ENCODE measurements at places on chromosomes 7 and 10.

DNA sequence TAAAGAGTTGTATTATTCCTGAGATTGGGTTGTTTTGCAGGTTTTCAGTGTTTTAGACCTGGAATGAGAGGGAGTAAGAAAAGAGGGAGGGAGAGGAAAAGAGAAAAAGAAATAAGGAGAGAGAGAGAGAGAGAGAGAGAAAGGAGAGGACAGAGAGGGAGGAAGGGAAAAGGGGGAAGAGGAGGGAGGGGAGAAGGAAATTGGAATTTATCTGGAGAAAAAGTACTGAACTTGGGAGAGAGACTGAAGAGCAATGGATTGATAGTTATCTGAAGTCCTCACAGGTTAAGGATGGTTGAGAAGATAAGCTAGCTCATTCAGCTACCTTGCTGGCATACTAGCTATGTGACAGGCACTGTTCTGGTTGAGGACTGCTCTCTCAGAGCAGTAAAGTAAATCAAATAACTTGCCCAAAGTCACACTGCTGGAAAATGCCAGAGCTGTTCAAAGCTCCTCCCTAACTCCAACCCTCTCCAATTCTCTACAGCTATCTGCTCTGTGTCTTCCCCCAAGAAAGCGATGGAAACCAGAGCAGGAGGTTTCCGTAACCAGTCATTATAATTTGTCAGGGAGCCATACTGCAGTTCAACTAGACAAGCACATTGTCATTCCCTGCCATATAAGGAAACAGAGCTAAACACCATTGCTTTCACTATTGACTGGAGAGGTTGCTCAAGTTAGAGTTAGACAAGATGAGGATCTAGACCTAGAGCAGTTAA, 10.7 kb downstream of the CALD1 start:
- DNase-seq, result no peak

GRCh38 chr7:107824858-107825257, 21.8 kb upstream of the SLC26A3 start:
- no peak for DNase-seq

DNA sequence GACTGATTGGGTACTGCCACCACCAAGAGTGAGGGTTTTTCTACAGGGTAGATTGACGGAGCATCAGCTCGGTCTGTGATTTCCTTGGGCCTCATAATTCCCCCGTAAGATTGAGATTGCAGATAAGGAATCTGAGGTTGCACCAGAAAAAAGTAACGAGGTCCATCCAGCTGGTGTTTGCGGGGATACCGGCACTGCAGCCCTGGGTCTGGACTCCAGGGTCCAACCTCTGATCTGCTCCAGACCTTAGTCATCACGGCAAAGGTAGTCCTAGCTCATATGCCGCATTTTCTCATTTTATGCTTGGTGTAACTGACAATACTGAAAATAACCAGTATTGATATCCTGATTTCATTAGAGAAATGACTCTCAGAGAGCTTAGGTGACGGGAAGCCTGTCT, 3.9 kb downstream of the CARD11 start:
- DNase-seq, result no peak

DNA sequence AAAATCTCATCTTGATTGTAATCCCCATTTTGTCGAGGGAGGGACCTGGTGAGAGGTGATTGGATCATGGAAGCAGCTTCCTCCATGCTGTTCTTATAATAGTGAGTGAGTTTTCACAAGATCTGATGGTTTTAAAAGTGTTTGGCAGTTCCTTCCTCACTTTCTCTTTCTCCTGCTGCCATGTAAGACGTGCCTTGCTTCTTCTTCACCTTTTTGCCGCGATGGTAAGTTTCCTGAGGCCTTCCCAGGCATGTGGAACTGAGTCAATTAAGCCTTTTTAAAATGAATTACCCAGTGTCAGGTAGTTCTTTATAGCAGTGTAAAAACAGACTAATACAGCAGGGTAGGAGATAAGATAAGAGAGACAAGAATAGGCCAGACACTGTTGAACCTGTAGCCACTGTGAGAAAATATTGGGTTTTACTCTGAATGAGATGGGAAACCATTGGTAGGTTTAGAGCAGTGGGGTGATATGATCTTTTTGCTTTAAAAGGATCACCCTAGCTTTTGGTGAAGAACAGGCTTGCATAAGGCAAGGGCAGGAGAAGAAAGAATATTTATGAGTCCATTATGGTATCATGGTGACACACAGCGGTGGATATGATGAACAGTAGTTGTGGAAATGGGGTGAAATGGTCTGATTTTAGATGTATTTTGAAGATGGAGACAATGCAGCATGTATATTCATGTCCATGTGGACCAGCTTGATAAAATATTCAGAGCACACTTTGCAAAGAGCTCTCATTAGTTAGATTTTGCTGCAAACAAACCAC, 11.5 kb downstream of the OR6B1 start:
- no peak for DNase-seq

DNA sequence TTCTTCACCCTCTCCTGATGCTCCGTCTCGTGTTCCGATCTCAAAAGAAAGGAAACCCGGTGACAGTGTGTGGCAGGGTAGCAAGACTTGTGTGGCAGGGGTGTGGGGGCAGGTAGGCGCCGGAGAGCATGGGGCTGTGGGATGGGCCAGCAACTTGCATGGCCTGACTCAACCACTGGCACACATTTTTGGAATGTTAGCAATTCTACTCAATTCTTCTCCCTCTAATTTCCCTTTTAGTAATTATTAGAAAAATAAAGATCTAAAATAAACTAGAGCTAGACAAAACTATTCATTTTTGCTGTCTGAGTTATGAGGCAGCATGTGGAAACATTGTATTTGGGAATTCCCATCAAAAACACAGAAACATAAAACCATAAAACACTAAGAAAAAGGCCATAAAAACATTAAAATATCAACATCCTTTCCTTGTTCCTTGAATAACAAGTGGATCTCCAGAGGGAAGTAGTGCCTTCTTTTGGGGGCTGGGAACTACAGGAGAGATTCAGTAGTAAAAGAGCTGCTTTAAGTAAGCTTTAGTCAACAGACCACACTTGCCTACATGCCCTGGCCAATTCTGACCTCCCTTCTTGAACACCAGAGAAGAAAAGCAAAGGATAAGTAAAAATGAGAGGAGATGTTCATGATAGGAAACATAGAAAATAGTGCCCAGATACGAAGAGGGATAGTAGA, 21.8 kb downstream of the SEMA3C start:
- DNase-seq, result no peak

DNA sequence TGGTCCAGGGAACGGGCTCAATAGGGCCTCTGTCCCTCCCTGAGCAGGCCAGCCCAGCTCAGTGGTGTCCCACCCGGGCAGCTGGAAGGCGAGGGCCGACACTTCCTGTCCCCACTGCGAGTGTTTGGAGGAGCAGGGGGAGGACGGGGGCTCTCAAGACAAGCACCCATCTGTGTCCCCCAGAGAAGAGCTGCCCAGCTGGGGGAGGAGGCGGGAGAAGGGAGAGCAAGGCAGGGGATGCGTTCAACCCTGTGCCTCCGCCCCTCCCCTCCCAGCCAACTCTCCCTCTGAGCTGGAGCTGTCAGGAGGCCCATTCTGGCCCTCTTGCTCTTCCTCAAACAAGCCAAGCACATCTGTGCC, 35.7 kb downstream of the ZCCHC24 start:
- no peak for DNase-seq

GRCh38 chr10:101137271-101137670, 6.2 kb downstream of the TLX1 start:
- no peak for DNase-seq

DNA sequence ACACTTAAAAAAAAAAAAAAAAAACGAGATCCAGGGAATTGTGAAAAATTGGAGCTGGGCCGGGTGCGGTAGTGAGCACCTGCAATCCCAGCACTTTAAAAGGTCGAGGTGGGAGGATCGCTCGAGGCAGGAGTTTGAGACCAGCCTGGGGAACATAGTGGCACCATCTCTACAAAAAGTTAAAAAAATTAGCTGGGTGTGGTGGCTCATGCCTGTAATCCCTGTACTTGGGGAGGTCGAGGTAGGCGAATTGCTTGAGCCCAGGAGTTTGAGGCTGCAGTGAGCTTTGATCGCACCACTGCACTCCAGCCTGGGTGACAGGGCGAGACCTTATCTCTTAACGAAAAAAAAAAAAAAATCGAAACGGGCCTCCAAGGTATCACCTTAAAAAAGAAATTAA, 2.0 kb downstream of the CLDN4 start:
- no peak for DNase-seq

DNA sequence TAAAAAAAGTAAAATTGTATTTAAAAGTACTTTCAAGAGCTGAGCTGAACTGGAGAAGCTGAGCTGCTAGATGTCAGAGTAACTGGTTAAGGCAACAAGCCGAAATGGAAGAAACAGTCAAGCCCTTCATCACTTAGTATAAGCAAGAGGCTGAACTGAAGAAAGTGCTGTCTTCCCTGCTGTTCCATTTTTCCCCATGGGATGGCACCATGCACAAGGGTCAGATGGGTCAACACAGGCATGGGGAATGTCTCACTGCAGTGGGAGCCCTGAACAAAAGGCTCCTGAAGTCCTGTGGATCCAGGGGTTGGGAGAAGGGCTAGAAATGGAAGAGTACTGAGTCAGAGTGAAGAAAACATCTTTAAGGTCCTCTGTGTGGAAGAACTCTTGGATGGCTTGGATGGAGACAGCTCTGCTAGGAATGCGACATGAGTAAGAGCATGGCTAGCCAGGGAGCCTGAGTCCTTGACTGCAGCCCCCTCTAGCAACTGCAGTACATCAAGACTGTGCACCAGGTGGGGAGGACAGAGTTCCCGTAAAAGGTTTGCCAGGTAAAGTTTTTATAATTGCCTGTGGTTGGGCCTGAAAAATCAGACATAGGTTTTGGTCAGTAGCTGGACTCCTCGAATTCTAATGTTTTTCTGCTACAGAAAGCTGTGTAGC, 348.3 kb downstream of the GPR158 start:
- DNase-seq, result peak; percentile 27

DNA sequence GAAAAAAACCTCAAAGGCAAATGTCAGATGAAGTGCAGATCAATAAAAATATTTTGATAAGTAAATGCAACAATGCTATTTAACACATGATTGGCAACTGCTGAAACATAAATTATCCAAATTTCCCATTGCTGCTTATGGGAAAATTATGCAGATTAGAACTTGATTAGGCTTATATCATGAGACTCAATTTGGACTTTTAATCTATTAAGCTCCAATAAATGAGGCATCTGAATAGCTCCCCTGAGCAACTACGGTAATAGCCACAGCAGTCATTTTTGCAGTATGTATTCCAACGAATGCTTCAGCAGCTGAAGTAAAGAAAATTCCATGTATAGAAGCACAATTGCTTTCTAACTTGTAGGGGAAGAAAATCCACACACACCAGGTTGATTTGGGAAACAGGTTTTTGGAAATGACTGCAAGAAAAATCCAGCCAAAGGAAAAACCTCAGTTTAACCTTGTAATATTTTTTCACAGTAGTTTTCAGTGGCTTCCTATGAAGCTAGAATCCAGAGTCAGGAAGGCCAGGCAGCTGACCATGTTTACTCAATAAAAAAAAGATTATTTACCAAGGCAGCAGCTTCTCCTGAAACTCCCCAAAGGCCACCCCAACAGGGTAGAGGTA, 716.1 kb downstream of the KCNMA1 start:
- no peak for DNase-seq

- DNase-seq, result no peak
Observed at GRCh38 chr7:82318786-82319185, 124.8 kb downstream of the CACNA2D1 start.

DNA sequence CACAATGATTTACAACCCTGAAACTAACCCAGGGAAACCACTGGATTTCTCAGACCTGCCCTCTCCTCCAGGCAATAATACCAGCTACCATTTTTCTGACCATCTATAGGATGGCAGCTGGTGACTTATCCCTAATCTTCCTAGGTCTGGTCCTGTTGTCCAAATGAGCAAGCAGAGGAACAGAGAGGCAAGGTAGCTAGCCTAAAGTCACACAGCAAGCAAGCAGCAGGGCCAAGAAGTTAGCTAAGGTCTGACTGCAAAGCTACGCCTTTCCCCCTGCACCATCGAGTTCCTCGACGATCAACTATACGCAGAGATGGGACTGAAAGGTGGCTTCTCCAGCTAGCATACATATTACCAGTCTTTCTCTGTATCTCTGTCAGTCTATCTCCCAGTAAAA, 25.3 kb downstream of the ATXN7L1 start:
- no peak for DNase-seq

GRCh38 chr7:105782391-105783042, 93.9 kb downstream of the ATXN7L1 start:
- no peak for DNase-seq

DNA sequence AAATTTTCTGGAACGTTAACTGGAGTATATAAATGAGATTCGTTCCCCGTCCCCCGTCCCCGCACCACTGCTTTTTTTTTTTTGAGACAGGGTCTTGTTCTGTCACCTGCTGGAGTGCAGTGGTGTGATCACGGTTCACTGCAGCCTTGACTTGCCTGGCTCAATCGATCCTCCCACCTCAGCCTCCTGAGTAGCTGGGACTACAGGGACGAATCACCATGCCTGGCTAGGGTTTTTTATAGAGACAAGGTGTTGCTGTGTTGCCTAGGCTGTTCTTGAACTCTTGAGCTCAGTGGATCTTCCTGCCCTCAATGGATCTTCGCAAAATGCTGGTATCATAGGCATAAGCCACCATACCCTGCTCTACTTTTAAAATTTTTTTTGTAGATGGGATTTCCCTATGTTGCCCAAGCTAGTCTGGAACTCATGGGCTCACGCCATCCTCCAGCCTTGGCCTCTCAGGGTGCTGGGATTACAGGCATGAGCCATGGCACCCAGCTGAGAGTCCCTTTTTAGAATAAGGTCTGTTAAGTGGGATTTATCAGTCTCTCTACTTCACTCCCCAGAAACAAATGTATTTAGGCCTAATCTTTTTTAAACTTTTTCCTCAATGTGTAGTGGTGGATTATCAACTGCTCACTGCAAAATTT, 122.9 kb downstream of the LYZL1 start:
- no peak for DNase-seq

GRCh38 chr10:98414578-98414931, 427 bp downstream of the PYROXD2 start:
- DNase-seq, result no peak

DNA sequence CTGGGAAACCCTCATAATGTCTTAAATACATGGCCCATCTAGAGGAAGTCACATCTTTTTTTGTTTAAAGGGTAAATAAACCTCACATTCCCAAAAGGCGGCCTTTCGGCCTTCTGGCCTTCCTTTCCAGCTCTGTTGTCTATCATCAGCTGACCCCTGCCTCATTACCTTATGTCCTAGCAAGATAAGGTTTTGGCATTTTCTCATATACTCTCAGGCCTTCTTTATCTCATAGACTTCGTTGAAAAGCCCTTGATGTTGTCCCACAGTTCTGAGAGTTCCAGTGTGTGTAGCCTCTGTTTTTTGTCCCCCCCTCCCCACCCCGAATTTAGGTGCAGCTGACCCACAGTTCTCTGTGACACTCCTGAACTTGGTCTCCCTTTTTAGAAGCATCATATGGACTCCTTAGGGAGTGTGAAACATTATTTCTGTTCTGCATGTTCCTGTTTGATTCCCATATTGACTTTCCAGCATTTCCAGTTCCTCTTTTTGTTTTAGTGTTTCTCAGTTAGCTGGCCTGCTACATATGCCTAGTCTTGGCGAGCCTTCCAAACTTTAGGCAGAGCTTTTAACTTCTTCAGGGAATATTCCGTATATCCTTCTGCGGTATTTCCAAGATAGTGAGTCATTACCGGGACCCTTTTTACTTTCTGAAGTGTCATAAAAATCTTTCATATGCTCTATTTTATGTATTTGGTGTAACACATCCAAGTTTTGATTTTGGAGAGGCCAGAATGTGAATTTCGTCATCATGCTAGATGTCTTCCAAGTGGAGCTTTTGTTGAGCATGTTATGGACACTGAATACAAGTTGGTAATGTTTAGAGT, 138.5 kb downstream of the LRRC4 start:
- DNase-seq, result no peak
